Stimulated activated CD8-positive, alpha-beta memory T cell treated with anti-CD3 and anti-CD28 coated beads, Interleukin-4, amount 100 ng/mL, for 4 hours (primary cell): ENCODE measurements at places on chromosomes 4 and X.

DNA sequence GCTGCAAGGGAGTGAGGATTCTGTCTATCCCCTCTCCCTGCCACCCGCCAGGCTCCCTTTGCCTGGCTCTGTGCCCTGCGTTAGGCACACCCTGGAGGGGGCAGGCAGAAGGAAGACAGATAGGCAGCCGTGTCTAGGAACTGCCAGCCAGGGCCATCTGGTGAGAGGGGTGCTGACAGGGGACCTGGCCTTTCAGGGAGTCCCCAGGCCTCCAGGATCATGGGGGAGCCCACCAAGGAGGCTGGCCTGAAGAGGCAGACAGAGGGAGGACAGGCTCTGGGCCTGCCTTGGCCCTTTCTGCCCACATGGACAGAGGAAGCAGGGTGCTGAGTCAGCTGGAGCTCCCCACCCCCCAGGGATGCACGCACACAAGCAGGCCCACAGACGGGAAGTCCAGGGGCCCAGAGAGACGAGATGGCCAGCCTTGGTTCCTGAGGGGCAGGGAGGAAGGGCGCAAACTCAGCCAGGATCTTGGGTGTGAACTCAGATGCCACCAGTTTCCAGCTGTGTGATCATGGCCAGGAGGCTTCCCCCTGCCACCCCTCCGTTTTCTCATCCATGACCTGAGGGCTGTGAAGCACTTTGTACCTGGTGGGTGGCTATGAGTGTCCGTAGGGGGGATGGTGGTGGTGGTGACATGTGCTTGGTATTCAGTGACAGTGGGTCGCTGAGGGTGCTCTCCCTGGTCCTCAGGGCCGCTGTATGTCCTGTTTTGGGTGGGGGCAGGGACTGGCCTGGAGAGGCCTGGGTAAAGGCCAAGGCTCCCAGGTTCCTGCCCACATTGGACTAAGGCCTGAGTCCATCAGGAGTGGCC lies 1.8 kb downstream of the SH3BP2 start:
- DNase-seq, result no peak

GRCh38 chr4:12692815-12693214 lies 791.3 kb downstream of the RAB28 start:
- DNase-seq, result no peak

DNA sequence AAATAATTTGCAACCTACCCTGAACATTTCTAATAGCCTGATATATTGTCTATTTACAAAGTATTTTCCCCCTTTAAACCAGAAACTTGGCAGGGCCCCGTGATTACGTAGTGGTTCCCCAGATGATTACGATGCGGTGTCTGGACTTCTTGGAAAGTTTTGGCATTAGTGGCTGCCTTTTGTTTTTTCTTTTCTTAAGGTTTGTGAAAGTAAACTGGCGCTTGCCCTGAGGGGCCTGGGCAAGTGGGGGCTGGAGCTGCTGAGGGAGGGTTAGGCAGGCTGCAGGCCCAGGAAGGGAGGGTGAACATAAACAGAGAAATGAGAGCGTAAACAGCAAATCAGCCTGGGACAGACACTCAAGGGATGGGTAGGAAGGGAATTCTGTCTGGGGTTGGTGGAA lies 123.6 kb upstream of the MSX1 start:
- DNase-seq, result no peak

- no peak for DNase-seq
Observed at GRCh38 chr4:92091335-92091734, 212.4 kb upstream of the GRID2 start.

- no peak for DNase-seq
Observed at GRCh38 chr4:123469696-123470095, 73.1 kb downstream of the SPRY1 start.

- no peak for DNase-seq
Observed at GRCh38 chr4:171721937-171722336, 91.3 kb upstream of the GALNTL6 start.

DNA sequence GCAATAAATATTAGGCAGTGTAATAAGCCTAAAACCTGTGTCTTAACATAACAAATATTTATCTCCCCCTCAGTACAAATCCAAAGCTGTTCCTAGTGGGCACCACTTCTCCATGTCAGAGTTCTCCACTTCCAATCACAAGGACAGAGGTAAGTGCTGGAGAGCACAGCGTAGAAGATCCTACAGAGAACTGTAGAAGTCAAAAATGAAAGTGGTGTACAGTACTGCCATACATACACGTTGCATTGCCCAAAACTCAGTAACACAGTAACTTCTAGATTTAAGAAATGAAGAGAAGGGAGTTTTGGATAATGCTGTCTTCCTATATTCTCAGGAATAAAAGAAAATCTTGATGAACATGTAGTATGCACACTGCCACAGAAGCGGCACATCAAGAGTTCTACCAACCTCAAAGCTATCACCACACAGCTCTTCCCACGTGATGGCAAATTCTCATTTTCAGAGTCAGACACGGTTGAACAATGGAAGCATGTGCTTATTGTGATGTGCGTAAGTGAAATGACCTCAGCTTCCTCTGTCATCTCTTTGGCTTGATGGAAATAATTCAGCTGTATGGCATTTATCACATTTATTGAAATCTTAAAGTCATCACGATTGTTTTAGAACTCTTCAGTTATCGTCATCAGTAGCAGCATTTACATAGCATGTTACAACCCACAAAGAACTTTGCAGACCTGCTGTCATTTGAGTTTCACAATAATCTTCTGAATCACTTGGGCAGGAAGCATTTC lies 27.1 kb upstream of the SPANXN4 start:
- no peak for DNase-seq

DNA sequence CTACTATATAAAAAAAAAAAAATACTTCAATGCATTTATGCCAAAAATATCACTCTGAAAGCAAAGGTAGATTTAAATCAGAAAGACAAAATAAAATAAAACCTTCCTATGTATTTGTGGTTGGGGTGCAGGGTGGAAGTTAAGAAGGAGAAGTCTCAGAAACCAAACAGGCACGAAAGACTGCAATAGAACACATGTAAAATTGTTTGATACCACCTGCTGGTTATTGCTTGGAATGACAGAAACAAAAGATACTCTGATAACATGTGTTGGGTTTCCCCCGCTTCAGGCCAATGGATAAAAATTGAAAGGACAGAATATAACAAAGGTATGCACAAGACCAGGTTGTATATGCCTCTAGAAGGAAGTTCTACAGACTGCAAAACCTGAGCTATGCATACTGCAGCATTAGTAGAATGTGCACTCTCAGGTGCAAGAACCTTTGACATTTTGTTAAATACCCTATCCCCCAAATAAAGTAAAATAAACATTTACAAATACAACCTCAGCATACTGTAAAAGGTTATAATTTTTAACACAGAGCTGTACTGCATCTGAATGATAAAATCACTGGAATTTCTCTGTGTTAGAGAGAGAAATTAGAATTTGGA lies 118.8 kb downstream of the GABRA2 start:
- no peak for DNase-seq

DNA sequence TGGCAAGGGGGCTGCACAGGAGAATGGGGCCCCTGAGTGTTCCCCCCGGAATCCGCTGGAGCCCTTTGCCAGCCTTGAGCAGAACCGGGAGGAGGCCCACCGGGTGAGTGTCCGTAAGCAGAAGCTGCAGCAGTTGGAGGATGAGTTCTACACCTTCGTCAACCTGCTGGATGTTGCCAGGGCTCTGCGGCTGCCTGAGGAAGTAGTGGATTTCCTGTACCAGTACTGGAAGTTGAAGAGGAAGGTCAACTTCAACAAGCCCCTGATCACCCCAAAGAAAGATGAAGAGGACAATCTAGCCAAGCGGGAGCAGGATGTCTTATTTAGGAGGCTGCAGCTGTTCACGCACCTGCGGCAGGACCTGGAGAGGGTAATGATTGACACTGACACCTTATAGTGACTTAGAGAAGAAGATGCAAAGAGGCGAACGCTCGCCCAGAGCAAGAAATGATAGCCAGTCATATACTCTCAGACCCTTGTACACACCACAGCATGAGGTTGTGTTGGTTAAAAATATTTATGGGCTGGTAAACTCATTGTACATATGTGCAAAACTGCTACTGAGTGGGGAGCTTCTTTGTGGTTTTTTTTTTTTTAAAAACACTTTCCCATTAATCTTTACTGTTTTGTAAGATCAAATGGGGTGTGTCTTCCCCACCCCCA lies 52.5 kb downstream of the JADE1 start:
- no peak for DNase-seq

DNA sequence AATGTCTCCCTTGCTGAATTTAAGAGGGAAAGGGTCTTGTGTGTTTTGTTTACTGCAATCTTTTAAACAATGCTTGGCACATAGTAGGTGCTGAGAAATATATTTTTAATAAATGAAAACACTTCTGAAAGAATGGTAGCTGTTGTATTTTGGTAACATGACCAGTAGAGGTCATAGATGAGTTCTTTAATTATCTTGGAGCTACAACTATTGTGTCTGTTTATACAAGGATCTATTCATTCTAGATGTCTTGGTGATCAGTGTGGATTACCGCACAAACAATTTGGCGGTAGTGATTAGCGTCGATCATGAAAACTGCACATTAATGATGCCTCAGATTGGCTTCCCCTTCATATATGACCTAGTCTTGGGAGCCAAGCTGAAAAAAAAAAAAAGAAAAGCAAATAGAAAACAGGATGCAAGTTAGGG lies 21.4 kb upstream of the SCRG1 start:
- no peak for DNase-seq

- no peak for DNase-seq
Observed at GRCh38 chrX:15157624-15158023, 112.3 kb downstream of the ASB9 start.

DNA sequence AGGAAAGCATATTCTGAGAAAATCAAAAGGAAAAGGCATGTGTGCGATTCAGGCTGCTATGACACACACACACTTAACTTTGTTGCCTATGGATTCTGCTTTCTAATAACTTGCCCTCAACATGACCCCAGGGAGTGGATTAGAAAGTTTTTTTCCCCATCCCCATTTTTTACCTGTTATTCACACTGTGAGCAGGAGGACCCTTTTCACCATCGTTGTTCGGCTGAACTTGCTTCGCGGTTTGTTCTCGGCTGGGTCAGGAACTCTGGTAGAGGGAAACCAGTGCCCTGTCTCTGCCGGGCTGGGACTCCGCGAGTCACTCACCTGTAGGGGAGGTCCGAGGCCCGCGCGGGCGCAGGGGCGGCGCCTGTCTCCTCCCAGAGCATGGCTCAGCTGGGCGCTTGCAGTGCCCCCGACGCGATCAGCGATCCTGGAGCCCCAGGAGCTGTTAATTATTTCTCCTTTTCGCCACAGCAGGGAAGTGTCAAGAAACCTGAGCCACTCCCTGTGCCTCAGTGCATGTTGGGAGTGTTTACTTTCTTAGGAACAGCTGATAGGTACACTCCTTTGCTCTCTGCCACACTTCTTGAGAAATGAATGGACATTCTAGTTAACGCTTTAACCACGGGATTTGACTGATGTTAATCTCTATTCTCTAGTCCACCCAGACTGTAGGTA lies at the start of gene RASSF6:
RASSF6 (minus strand) TSS at position 322 of the 678 bp plus-strand sequence. CDS start 8,641 bp downstream, outside the sequence.
- no peak for DNase-seq

DNA sequence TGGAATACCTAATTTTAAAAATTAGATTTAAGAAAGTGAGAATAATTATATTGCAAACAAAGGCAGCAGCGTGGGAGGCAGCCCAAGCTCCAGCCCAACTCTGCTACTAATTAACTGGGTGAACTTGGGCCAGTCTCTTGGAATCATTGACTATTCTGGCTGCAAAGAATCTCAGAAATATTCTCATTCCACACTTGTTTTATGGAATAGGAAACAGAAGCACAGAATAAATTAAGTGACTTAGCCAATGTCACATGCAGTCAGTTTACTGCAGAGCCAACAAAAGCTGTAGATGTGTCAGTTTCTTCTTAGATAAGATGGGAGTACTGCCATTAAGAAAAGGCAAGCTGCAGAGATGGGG lies 132.6 kb upstream of the FAM9B start:
- no peak for DNase-seq

GRCh38 chrX:50770702-50771101 lies 43.3 kb downstream of the SHROOM4 start:
- no peak for DNase-seq

DNA sequence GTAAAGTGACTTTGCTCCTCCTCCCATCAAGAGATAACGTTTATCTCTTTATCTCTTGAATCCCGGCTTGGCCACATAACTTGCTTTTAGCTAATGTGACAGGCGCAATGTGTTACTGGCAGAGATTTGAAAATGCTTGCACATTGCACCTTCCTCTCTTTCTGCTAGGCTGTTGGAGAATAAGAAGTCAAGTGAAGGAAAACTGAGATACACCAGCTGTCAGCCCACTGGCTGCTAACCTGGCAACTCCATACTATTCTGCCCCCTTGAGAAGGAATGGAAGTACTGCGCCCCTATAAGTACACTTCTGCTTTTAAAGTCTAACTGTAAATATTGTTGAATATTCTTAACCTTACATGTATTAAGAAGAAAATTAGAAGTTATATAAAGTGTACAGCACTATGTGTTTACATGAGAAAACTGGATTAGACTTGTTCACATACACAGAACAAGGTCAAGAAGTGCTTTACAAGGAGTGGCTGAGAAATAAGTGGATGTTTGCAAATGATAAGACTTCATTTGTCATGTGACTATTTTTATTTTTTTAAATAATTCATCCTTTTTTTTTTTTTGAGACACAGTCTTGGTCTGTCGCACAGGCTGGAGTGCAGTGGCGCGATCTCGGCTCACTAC lies 424.5 kb upstream of the CTSO start:
- no peak for DNase-seq

- no peak for DNase-seq
Observed at GRCh38 chrX:67613996-67614395, 70.2 kb downstream of the AR start.

GRCh38 chr4:169025184-169025583 lies 15.1 kb upstream of the CBR4 start:
- no peak for DNase-seq

DNA sequence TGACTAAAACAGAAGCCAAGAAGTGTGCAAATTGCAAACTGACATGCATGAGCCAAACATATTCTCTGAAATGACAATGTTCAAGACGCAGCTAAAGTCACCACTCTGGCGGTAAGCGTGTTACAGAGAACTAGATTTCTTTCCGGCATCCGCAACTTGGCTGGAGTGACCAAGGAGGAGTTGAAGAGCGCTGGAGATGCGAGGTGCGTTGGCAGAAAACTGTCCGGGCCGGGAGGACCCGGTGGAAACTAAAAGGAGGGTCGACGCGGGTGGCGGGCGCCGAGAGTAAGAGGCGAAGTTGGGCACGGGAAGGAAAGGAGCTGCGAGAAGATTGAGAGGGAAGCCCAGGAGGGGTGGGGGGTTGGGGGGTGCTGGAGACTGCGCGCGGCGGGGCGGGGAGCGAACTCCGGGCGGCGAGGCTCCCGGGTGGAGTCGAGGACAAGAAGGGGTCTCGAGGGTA lies 807 bp downstream of the SEL1L3 start:
- DNase-seq, result no peak
